ENCODE measurements at places on chromosomes 5 and 9.

- no peak for DNase-seq
Observed at GRCh38 chr5:127916885-127917573, 166.5 kb upstream of the SLC12A2 start.

DNA sequence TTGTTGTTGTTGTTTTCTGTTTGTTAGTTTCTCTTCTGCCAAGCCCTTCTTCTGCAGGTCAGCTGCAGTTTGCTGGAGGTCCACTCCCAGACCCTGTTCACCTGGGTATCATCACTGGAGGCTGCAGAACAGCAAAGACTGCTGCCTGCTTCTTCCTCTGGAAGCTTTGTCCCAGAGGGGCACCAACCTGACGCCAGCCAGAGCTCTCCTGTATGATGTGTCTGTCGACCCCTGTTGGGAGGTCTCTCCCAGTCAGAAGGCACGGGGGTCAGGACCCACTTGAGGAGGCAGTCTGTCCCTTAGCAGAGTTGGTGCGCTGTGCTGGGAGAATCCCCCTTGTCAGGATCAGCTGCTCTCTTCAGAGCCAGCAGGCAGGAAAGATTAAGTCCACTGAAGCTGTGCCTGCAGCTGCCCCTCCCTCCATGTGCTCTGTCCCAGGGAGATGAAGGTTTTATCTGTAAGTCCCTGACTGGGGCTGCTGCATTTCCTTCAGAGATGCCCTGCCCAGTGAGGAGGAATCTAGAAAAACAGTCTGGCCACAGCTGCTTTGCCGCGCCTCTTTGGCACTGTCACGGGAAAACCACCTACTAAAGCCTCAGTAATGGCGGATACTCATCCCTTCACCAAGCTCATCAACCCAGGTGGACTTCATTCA is 299.2 kb downstream of the EDIL3 start:
- DNase-seq = no peak

- no peak for DNase-seq
Observed at GRCh38 chr9:79574136-79574535, 2.4 kb downstream of the TLE4 start.

DNA sequence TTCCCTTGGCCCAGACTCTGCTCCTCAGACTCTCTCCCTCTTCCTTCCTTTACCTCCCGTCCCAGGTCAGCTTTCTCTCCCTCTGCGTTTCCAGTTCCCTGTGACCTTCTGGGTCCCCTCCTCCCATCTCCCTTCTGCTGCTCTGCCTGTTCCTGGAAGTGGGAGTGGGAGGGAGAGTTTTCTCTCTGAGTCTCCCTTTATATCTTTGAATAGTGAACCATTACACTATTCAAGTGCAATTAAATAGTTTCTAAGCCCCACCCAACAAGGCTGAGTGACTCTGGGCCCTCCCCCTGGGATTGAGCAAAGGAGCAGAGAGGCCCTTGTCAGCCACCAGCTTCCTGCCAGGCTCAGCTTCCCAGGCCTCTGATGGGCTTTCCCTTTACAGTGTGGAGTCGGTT is 34.8 kb downstream of the THBS4 start:
- DNase-seq = no peak

- DNase-seq = no peak
Observed at GRCh38 chr9:112810696-112811490, 60.3 kb downstream of the SNX30 start.

- DNase-seq = no peak
Observed at GRCh38 chr5:14286574-14287421, 143.7 kb downstream of the TRIO start.

GRCh38 chr9:80784647-80785046 is 904.7 kb downstream of the TLE1 start:
- DNase-seq = no peak

DNA sequence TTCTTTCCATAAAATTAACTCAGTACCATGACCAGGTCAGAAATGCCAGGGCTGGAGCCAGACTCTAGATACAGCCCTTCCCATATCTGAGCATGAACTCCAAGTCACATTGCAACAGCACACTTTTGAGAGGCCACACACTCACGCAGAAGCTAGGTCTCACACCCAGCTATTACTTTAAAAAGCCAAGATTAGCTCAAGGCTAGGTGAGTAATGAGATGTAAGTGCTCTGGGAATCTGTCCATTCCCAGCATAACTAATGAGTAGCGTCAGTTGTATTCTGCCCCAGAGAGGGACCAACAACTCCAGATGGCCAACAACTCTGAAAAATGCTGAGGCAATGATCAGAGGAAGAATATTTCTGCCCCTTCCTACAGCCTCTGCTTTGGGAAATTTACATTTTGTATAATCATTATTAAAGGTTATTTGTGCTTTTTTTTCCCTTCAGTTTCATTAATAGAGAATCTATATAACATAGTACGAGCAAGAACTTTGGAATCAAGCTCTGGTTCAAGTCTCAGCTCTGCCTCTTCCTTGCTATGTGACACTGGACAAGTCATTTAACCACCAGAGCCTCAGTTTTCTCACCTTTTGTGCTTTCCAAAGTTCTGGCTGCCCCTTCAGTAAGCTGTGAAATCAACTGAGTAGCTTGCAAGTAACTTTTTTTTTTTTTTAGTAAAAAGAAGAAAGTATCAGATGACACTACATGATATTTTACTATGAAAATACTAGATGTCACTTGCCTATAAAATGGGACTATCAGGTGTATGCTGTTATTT is 118.3 kb downstream of the NR6A1 start:
- peak; percentile 20 for DNase-seq

DNA sequence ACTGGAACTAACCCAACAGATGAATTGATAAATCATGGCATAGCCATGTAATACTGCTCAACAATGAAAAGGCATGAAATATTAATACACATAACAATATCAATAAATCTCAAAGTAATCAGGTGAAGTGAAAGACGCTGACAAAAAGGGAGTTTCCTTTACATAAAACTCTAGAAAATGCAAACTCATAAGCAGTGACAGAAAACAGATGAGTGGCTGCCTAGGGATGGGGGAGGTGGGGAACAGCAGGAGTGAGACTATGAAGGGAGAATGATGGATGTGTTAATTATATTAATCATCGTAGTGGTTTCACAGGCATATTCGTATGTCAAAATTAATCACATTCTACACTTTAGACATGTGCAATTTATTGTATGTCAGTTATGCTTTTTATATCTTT is 59.8 kb upstream of the SHC3 start:
- no peak for DNase-seq

DNA sequence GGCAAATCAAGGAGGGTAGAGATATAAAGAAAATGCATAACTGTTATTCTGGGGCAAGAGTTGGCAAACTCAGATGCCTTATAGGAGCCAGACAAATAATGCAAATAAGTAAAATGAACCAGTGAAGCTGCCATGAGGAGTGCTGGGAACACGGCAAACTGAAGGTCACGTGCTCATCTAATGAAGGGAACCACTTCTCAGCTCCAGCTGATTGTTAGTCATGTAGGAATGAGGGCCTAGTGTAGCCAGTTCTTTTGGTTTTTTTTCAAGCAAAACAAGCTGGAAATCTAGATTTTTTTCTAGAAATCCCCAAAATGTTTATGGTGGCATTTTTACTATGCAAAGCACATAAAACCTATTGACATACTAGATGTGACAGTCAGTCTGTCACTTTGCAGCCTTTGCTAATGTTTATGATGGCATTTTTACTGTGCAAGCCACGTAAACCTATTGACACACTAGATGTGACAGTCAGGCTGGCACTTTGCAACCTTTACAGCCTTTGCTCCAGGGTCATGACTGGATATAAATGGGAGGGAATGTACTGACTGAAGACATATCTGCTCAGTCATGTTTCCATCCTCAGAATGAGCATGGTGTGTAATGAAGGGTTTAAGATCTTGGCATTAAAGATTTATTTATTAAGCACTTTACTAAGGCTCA is 39.4 kb downstream of the RUSC2 start:
- no peak for DNase-seq

GRCh38 chr5:83639911-83640310 is 80.7 kb downstream of the HAPLN1 start:
- DNase-seq = no peak

- no peak for DNase-seq
Observed at GRCh38 chr5:102866237-102866600, 111.1 kb downstream of the PAM start.

- no peak for DNase-seq
Observed at GRCh38 chr9:21549251-21549765, 67.2 kb upstream of the IFNE start.

- DNase-seq = no peak
Observed at GRCh38 chr9:106632621-106633020, 230.3 kb upstream of the ZNF462 start.

DNA sequence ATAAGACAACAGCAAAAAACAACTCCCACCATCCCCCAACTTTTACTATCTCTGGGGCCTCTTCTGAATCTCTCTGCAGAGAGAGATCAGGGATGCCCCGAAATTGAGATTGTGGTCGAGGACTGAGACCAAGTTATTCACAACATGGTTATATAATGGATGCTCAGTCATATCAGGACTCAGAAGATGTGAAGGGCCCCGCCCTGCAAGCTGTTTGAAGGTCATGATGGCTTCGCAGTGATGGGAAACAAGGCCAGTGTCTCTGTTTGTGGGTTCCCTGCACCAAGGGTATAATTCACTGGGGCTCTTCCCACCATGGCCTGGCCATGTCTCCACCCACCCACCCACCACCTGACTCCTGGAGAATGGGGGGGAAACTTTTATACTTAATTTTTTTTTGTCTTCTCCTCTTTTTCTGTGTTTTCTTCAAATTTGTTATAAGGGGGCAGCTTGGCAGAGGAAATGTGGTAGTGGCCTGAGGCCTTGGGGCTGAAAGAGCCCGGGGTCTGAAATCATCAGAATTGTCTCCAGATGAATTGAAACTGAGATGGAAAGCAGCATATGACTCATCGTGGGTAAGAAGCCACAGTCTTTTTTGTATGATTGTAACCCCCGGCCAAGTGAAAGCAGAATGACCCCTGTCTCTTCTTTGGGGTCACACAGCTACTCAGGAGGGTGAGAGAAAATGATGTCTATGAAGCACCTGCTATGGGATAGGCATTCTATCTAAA is 15.0 kb upstream of the TEX48 start:
- no peak for DNase-seq

DNA sequence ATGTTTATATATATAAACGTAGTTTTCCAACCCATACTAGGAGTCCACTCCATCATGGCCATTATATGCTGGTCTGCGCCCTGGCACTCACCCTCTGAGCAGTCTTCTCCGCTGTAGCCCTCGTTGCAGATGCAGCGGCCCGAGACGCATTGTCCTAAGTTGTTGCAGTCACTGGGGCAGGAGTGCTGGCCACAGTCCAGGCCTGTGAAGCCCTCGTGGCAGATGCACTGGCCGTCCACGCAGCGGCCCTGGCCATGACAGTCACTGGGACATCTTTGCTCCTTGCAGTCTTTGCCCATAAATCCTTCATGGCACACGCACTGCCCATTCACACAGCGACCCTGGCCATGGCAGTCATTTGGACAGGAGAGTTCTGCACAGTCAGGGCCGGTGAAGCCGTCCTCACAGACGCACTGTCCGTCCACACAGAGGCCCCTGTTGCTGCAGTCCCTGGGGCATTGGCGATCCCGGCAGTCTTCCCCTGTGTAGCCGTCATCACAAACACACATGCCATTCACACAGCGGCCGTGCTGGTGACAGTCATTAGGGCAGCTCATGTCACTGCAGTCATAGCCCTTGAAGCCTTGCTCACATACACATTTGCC is 32.1 kb downstream of the TNC start:
- no peak for DNase-seq

- DNase-seq = no peak
Observed at GRCh38 chr9:69195668-69196067, 21.6 kb downstream of the TJP2 start.

- DNase-seq = no peak
Observed at GRCh38 chr9:109717342-109717741, 62.7 kb upstream of the PALM2AKAP2 start.

DNA sequence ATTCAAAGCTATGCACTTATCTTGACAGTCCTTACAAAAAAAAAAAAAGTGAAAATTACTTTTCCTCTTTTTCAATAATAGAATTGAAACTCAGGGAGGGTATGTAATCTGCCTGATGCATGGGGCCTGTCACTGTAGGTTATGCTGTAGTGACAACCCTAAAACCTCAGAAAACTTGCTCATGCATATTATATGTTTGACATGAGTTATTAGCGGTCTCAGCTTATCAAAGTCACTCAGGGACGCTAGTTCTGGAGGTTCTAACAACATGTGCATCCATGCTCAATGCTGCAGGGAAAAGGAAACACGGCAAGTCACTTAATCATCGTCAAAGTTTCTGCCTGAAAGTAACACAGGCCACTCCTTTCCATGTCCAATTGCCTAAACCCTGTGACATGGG is 78.4 kb upstream of the TMEM252 start:
- no peak for DNase-seq

DNA sequence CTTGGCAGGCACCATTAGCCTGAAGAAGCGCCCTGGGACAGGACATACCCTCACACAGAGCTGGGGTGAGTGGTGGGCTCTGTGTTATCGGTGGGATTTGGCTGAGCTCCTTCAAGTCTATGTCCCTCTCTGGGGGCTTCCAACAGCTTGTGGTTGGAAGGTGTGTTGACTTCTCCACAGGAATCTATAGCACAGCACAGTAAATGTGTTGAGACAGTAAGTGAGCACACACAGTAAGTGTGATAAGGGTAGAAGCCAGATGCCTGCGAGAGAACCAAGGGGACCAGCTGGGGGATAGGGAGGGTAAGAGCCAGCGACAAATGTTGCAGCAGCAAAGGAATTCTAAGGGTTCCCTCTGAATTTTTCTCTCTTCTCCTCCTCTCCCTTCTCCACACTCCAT is 448.0 kb downstream of the KDM4C start:
- no peak for DNase-seq

DNA sequence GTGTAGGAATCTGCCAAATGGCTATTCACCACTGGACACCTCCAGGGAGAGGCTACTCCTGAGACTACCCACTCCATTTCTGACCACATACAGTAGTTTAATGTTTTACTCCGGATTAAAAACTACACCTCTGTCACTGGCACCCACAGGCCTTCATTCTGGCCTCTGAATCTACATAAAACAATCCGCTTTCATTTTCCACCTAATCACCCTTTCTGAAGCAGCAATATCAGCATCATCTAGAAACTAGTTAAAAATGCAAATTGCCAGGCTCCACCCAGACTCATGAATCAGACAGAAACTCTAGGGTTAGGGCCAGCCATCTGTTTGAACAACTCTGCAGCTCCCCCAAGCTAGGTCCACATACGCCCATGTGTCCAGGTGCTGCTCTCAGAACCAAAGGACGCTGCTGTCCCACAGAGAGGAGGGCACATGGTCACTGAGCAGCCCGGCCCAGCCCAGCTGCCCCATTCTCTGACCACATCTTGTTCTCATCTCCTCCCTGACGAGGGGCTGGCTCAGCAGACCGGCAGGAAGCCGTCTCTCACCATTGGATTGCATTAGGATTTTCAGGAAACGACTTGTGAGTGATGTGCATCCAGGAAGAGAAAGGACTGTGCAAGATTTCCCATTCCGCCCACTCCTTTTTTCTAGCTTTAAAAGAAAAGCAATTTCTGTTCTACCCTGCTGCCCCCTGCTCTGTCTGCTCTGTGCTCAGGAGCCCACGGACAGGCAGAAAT is 34.7 kb downstream of the ADAM19 start:
- peak; percentile 64 for DNase-seq

GRCh38 chr9:16868701-16869100 is 1.8 kb downstream of the BNC2 start:
- DNase-seq = no peak
